ENCODE measurements at places on chromosomes 4 and X. TPM values are rescaled to one million over a fixed set of nuclear protein-coding genes. Genes with fewer than 3 reads are reported as not detected.

Gene PRSS12
- total RNA-seq, result 0.26 TPM

DNA sequence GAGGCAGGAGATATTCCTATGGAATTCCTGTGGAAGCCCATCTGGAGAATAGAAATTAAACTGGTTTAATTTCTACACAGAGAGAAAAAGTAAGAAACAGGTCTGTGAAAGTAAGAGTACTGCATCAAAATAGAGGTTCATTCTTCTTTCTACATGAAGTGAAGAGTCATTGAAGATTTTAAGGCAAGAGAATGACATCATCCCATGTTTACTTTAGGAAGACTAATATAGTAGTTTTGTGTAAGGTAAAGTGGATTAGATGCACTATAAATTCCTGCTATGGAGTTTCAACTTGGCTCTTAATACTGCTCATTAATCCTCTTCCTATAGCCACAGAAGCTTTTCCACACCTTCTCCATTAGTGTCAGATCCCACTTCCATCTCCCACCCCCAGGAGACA is 47.6 kb downstream of the CNGA1 start:
- H3K4me3 ChIP-seq, result no peak overlapping the region
- H3K4me1 ChIP-seq, result no peaks in the 10 kb centered on the region
- no peak overlapping the region for H3K27ac ChIP-seq
- no peaks in the 10 kb centered on the region for H3K36me3 ChIP-seq
- DNase-seq, result no peak

Gene ZNF711
- 0.51 TPM for total RNA-seq

Gene GAGE12H
- total RNA-seq, result not detected
